Type B pancreatic cell (in vitro differentiated cells): ENCODE measurements at places on chromosomes 2 and 18.
A peak's percentile ranks its signal among the peaks of the same experiment; 100 is the strongest.

- DNase-seq: peak; percentile 80
These were observed at the start of gene RBMS1 for GRCh38 chr2:160493227-160494028. TSS of gene RBMS1 (minus strand) at chr2:160493807. CDS start at chr2:160493363, 444 bp downstream.

DNA sequence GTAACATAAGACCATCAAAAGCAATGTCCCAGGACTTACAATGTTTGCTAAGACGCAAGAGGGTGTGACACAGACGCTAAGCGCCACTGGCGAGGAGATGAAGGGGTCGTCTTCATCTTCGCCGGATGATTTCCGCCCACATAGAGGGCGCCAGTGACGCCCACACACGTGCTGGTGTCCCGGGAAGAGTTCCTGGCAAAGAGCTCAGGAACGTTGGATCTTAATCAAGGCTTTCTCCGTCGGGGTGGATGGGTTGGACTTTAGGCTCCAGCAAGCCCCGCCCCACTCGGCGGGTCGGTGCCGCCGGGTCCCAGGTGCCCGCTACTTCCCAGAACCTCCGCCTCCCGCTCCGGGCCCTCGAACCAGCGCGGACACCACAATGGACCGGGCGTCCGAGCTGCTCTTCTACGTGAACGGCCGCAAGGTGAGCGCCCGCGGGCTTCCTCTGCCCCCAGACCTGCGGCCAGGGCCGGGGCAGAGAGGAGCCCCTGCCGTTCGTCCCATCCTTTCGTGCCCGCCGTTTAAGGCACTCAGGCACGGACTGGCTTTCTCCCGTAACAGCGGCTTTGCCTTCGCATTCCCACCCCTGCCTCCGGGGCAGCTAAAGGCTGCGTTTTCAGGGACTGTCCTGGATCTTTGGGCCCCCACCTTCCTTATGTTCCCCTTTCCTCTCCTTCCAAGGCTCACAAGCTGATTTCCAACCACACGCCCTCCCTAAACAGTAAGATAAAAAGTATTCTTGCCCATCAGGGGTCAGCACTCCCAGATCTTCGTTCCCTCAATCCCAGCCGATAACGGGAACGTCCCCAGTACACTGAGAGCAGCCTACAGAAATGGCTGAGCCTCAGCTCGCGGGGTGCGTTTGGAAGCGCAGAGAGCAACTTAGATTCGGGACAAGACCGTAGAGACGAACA is at the start of gene AOX1:
Gene AOX1, plus strand, starts transcription at position 285 of the 914 bp plus-strand sequence. Its CDS starts 95 bp downstream, at position 380.
- peak; percentile 69 for DNase-seq

DNA sequence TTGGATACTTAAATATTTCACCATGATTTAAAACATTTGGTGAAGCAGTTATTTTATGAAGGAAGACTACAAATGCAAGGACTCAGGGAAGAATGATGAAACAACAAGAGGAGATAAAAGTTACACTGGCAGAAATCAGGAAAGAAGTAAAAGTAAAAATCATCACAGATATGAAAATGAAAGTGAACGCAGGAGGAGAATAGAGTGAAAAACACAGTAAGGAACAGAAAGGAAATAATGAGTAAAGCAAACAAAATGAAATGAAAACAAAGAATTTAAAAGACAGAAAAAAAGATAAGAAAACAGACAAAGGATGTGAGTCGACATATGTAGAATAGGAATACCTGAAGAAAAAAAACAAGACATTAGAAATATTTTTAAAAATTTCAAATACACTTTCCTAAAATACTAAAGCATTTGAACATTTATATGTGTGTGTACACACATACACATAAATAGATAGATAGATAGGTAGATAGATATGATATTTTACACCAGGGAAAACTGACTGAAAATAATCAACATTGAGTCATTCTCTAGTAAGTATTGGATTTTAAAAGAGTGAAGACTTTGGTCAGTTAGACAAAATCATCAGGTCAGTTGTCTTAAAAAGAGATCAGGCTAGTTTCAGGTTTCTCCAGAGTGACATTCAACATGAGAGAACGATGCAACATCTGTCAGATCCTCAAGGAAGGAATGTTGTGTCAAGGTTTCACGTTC is 12.1 kb upstream of the KDSR start:
- no peak for DNase-seq

GRCh38 chr2:231449503-231450054 is 14.7 kb downstream of the NCL start:
- no peak for DNase-seq

DNA sequence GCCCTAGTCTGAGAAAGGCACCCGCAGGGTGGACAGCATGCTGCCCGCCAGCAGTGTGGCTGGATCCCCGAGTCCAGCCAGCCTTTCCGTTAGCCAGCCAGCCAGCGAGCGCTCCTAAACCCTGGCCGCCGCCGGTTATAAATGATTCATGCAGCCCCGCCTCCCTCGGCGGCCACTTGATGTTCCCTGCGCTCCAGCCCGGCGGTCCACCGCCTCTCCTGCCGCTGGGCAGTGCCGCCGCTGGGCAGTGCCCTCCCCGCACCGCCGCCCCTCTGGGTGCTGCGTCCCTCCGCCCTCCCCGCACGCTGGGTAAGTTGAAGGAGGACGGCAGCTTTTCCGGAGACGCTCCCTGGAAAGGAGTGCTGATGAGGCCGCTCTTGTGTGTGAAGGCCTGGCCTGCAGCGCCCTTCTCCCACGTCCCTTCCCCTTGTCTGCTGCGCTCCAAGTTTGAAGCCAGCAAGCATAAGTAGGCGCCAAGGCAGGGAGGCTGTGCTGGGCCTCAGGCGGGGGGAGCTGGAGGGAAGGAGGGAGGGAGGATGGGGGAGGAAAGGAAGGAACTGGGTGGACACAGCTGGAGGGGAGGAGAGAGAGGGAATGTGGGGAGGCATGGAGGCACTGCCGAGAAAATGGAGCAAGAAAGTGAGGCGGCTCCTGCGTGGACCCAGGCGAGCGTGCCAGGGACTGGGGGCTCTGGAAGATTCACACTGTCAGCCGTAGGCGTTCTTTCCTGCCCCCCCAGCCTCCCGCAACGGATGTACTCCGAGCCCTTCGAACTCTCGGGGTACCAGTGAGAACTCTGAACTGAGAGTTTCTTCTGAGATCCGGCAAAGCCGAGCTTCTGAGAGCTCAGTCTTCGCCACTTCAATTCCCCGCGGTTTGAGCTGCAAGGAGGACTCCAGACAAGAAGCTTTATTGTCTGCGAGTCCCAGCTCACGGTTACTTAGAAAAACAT is 131.9 kb downstream of the GLI2 start:
- no peak for DNase-seq

DNA sequence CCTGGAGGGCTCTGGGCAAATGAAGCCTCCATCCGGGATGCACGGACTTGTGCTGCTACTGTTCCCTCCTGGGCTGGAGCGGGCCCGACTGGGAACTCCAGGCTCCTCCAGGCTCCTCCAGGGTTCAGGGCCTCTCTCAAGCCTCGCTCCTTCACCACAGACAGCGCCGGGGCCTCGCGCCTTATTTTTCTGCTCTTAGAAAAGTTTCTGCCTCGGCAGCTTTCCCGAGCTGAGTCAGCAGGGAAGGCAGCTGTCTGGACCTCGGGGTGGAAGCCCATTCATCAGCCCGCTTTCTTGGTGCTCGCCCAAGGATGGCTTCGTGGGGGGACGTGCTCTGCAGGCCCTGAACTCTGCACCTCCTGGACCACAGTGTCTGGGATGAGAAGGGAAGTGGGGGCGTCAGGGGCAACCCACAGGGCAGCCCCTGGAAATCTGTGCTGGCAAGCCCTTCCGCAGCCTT is 12.9 kb upstream of the TEX51 start:
- DNase-seq: no peak

- no peak for DNase-seq
These were observed 225.0 kb downstream of the SUCLG1 start for GRCh38 chr2:84234103-84234502.

- no peak for DNase-seq
These were observed 59.6 kb downstream of the HPCAL1 start for GRCh38 chr2:10362096-10362897.

DNA sequence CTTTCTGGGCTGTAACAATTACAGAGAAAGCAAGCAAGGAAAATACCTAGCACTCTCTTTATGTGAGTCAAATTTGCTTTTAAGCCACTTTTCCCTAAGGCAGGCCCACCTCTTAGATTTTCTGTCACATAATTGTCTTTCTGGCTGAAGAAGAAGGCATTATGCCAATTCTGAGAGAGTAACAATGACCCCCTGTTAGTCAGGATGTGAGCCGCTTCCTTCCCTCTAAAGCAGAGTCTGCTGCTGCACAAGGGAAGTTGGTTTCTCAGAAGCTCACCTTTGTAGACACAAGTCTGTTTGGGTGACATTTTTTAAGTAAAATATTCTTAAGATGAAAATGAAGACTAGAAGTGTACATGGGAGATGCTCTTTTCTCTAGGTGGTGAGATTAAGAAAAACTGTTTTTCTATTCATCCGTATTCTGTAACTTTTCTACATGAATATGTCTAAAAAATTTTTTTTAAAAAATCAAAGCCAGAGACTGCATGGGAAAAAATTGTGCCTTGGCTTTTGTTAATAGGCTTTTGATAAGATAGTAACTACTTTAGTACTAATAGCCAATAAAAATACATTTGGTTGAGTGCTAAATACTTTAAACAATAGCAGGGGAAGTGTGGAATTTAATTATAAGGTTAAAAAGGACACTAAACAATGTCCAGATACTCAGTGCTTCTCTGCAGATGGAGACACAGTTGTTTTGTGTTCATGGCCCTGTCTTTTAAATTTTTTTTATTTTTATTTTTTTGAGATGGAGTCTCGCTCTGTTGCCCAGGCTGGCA is 33.4 kb upstream of the VPS54 start:
- DNase-seq: no peak

- DNase-seq: no peak
These were observed 115.4 kb downstream of the GATA6 start for GRCh38 chr18:22284581-22285360.

DNA sequence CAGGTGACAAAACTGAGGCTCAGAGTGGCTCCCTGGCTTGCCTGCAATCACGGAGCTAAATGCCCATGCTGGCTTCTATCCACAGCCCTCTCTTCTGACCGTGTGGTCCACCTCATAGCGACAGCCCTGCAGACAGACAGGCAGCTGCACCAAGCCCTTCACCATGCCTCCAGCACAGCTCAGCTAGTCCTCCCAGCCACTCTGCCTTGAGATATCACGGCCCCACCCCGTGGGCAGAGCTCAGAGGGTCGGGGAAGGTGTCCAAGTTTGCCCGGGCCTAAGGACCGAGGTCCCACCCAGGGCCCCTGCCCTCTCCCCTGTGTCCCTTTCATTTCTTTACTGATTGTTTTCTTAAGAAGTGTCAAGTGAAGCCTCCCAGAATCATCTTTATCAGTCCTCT is 128.2 kb upstream of the GLI2 start:
- no peak for DNase-seq

- no peak for DNase-seq
These were observed 60.0 kb upstream of the PXDN start for GRCh38 chr2:1804351-1804771.

DNA sequence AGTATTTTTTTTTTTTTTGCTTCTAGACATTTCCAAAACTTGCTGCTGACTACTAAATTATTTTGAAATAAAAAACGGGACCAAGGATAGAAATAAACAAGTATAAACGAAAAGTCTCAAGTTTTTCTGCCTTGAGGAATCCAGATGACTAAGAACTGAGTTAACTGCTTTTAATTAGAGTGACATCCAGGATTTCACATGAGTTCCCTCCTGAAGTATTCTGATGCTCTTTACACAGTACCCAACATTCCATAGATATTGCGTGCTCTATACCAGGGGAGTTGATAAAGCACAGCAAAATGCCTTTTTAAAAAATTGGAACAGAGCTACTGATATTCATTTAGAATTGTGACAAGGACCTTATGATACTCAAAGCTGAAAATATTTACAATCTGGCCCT is 618.0 kb downstream of the CCDC85A start:
- no peak for DNase-seq

DNA sequence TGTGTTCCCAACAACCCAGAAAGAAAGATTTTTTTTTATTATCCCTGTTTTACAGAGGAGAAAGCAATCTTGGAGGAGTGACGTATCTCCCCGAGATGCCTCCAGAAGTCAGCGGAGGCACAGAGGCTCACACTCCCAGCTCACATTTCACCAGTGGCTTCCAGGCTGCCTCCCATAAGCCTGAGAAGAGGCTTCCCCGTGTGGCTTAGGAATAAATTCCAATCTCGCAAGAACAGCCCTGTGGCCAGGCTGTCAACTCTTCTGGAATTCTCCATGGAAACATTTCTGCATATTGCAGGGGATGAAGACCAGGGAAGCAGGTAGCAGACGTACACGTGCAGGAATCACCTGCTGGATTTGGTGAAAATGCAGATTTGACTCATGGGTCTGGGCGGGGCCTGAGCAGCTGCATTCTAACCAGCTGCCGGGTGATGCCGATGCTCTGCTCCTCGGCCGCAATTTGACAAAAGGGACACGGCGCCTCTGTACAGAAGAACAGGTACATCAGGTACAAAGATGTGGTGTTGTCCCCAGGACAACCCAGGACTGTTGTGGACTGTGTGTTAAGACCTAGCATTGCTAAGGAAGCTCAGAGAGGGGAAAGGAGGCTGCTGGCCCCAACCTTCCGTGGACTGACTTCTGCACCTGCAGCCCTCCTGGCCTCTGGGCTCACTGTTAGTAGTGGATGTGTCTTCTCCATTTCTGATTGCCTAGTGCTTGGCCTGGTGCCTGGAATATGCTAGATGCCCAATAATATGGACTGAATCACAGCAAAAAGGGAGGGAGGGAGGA is 114.2 kb upstream of the ID2 start:
- DNase-seq: peak; percentile 48

- no peak for DNase-seq
These were observed 45.0 kb downstream of the SLC38A11 start for GRCh38 chr2:164910101-164910899.

DNA sequence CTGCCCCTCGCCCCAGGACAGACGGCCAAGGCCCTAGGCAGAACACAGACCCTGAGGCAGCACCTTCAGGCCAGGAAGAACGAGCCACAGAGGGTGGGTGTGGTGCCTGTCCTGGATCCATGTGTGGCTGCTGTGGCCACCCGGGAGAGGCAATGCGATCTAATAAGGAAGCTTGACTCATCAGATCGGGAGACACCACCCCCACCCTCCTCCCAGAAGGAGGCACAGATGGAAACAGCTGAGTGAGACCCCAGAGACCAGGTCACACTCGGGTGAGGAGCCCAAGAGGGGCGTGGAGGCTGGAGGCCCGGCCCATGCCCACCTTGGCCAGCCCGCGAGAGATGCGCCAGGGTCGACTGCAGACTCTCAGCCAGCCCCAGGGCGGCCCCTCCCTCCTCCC is 20.3 kb downstream of the KCNG2 start:
- DNase-seq: no peak

- no peak for DNase-seq
These were observed 35.7 kb downstream of the COPS7B start for GRCh38 chr2:231821908-231822307.

GRCh38 chr2:45898819-45899218 is 247.3 kb downstream of the PRKCE start:
- DNase-seq: no peak

DNA sequence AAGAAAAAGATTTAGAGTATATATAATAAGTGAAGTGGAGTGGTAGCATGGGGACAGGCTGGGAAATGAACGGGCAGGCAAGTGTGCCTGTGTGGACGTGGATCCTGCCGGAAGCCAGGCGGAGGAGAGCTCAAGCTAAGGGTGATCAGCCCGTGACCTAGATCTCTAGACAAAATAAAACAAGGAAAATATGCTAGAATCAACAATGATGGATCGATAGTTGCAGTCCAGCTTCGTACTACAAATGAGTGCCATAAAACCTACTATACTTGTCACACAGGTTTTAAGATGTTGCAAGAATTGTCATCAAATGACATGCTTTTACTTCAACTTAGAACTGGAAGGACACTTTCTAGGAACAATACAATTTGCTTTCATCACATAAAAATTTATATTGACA is 8.5 kb downstream of the EIF2AK2 start:
- DNase-seq: no peak

- no peak for DNase-seq
These were observed 1312.6 kb upstream of the CHAC2 start for GRCh38 chr2:52454962-52455361.
